ENCODE measurements at places on chromosomes 16 and 17.

DNA sequence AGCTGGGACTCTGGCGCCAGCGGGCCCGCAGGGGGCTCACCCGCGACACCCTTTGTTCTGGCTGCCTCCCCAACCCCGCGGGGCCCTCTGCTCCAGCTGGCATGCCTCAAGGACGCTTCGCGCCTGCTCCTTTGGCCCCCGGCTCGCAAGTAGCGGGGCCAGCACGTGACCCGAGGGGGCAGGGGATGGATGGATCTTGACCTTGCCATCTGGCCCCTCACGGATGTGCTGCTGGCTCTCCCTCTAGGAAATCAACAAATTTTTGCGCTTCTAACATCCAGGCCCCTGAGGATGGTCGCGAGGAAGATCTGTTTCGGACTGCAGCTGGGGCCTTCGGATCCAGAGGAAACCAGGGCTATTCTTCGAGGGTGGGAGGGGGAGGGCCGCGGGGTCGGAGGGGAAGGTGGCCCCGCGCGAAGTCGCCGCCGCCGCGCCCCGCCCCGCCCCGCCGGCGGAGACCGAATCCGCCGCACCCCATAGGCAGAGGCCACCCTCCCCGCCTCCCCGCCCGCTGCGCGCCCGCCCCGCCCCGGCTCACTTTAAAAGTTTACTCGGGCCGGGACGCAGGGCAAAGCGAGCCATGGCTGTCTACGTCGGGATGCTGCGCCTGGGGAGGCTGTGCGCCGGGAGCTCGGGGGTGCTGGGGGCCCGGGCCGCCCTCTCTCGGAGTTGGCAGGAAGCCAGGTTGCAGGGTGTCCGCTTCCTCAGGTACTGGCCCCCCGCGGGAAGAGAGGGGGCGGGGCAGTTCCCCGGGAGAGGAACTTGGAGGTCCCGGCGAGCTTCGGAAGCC, at the start of gene ACSF2:
ACSF2 (plus strand) TSS at position 537 of the 790 bp plus-strand sequence; CDS start at position 581, 44 bp downstream.
- peak; percentile 26 for DNase-seq

- peak; percentile 4 for DNase-seq
These were observed 151.7 kb downstream of the CNTNAP4 start for GRCh38 chr16:76428858-76429257.

DNA sequence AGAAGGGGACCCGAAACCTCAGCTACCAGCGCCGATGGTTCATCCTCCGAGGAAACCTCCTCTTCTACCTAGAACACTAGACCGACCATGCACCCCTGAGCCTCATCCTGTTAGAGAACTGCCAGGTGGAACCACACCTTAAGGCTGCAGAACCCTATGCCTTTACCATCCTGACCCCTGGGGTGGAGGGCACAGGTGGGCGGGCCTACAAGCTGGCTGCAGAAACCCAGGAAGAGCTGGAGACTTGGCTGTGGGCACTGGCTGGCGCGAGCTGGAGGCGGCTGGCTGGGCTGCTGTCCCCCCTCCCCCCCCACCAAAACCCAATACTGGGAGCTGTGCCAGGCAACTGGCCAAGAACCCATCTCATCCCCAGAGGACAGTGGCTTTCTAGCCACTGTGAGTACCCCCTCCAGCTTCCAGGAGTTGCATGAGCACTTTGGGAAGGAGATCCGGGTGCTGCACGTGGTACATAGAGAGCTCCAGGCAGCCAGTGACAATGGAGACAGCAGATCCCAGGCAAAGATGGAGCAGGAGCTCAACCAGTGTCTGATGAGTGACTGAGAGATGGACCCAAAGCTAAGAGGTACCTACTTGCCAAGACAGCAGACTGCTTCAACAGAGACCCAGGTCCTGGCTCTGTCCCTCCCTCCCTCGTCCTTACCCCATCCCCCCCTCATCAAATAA, 1.4 kb upstream of the CD2BP2 start:
- DNase-seq, result no peak

DNA sequence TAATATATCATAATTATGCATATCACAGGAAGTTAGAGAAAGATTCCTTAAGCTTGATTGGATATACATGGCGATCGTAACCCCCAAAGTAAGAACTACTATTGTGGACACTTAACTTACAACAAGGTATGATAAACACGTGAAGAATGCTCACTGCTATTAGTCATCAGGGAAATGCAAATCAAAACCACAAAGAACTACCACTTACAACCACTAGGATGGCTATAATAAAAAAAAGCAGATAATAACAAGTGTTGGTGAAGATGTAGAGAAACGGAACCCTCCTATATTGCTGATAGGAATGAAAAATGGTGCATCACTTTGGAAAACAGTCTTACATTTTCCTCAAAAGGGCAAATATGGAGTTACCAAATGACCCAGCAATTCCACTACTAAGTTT, 265.9 kb downstream of the SLC39A11 start:
- no peak for DNase-seq

DNA sequence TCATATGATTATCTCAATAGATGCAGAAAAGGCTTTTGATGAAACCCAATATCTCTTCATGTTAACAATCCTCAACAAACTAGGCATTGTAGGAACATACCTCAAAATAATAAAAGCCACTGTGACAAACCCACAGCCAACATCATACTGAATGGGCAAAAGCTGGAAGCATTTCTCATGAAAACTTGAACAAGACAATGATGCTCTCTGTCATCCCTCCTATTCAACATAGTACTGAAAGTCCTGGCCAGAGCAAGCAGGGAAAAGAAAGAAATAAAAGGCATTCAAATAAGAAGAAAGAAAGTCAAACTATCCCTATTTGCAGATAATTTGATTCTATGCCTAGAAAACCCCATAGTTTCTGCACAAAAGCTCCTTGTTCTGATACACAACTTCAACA, 999.2 kb upstream of the GOT2 start:
- DNase-seq, result no peak

- no peak for DNase-seq
These were observed 86.9 kb downstream of the RBBP6 start for GRCh38 chr16:24626256-24626655.

- DNase-seq, result no peak
These were observed at the start of gene MPRIP for GRCh38 chr17:17042384-17042736. Gene MPRIP, plus strand, starts transcription at chr17:17042457. Its CDS starts 392 bp downstream, at chr17:17042849.

DNA sequence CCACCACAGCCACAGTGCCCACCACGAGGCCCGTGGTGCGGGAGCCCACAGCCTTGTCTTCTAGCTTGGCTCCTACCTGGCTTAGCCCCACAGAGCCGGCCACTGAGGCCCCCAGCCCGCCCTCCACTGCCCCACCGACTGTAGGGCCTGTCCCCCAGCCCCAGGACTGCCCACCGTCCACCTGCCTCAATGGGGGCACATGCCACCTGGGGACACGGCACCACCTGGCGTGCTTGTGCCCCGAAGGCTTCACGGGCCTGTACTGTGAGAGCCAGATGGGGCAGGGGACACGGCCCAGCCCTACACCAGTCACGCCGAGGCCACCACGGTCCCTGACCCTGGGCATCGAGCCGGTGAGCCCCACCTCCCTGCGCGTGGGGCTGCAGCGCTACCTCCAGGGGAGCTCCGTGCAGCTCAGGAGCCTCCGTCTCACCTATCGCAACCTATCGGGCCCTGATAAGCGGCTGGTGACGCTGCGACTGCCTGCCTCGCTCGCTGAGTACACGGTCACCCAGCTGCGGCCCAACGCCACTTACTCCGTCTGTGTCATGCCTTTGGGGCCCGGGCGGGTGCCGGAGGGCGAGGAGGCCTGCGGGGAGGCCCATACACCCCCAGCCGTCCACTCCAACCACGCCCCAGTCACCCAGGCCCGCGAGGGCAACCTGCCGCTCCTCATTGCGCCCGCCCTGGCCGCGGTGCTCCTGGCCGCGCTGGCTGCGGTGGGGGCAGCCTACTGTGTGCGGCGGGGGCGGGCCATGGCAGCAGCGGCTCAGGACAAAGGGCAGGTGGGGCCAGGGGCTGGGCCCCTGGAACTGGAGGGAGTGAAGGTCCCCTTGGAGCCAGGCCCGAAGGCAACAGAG, 10.5 kb downstream of the VASN start:
- DNase-seq, result no peak

- DNase-seq, result no peak
These were observed 89.4 kb downstream of the RPTOR start for GRCh38 chr17:80633994-80634566.

- DNase-seq, result no peak
These were observed 18.5 kb downstream of the ENPP7 start for GRCh38 chr17:79749156-79749815.

DNA sequence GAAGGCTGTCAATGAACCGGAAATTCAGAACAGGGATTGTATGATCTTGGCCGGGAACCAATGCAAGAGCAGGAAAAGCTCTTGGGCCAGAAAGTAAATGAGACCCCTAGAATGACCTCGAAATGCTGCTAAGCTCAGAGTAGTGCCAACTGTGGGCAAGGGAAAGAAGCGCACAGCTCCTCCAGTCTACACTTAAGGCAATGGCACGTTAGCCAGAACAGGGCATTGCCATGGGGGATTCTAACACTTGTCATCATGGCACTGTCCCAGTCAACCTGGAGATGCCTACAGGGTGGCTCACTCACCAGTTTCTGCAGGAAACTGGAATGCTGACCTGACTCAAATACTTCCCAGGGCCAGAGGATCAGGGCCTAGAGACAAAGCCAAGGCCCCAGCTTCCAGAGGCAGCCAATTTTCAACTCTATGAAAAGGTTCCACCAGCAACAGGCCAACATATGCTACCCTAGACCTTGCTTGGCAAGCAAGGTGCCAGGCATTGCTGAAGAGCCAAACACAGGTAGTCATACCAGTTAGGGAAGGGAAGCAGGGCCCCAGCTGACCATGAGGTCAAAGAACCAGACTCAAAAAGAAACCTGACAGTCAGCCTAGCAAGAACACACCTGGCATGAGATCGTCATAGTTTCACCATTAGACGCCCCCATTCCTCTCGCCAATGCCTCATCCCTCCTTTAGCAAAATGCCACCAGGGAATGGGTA, 34.9 kb downstream of the ARHGAP17 start:
- no peak for DNase-seq

DNA sequence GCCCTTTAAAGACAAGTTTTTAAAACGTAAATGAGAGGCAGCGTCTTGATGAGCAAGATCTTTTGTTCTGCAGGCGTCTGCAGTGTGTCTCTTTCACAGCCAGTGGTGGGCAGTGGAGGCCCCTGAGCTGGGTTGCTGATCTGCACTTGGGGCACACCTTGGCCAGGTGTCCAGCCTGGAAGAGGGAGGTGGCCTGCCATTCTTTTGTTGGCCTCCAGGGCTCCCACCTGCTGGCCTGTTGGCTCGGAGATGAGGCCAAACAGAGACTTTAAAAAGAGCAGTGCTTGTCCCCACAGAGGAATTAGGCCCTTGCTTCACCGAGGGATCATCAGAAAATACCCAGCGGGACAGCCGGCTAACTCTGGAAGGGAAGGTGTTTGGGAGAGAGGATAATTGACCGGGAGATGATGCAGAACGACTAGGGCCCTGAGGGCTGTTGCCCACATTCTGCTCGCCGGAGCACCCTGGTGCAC, 145.9 kb upstream of the PLCG2 start:
- DNase-seq, result no peak

GRCh38 chr16:77059446-77059845, 131.5 kb upstream of the MON1B start:
- DNase-seq, result no peak

- no peak for DNase-seq
These were observed 17.7 kb upstream of the CBFA2T3 start for GRCh38 chr16:88994695-88995094.

- no peak for DNase-seq
These were observed 87.1 kb downstream of the EMP2 start for GRCh38 chr16:10493276-10493675.

GRCh38 chr16:88066680-88067529, 115.7 kb downstream of the BANP start:
- DNase-seq, result no peak

GRCh38 chr17:40025991-40026815, 11.0 kb downstream of the CSF3 start:
- DNase-seq, result no peak

- DNase-seq, result no peak
These were observed 52.6 kb upstream of the CRISPLD2 start for GRCh38 chr16:84766978-84767773.

DNA sequence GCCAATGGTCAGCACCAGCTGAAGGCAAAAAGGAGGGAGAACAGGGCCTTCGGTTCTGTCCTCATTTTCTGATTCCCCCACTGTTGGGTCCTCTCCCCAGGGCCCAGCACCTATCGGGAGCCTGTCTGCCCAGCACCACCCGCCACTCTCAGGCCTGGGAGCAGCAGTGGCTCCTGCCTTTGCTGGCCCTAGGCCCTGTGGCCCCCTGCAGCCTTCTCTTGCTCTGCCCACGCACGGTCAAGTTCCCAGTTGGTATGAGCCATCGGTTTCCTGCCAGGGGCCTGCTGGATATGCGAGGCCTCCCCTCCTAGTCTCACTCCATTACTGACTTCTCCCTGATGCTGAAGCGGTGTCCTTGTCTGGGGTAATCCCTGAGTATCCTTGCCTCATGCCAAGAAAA, 37.5 kb downstream of the HSBP1 start:
- DNase-seq, result no peak

DNA sequence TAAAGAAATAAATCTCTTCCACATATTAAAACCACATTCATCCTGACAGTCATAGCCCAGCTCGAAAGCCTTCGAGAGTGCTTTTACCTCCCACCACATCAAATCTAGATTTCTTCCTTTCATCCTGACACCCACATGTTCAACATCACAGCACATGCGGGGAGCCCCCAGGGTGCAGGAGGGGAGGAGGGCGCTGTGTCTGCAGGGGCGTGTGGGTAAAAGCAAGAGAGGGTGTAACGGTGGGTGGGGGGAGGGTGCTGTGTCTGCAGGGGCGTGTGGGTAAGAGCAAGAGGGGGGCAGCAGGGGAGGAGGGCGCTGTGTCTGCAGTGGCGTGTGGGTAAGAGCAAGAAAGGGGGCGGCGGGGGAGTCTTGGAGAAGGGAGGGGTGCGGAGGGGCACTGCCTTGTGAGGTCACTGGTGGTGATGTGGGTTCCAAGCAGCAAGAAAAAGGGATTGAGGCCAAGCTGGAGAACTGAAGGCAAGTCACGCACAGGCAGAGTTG, 34.7 kb downstream of the ADCY9 start:
- DNase-seq, result no peak

DNA sequence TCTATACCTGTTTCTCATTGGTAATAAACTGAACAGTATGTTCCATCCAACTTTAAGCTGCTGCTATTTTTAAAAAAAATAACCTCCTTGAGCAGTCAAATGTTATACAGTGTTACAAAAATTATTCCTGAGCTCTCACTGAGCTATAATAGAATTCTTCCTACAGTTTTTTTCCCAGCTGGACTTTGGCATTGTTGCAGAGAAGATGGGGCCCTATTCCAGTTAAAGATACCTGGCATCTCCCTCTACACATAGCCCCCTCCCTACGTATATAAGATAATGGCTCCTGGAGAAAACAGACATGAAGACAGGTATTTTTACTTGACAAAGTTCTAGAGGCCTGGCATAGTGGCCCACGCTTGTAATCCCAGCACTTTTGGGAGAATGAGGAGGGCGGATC, 1.6 kb upstream of the COX6A2 start:
- no peak for DNase-seq

GRCh38 chr16:10787304-10787703, 31.3 kb downstream of the TVP23A start:
- DNase-seq, result no peak

- no peak for DNase-seq
These were observed 6.2 kb downstream of the CCR7 start for GRCh38 chr17:40558890-40559563.
